ENCODE measurements at places on chromosomes 4 and X. TPM values are rescaled to one million over a fixed set of nuclear protein-coding genes. Genes with fewer than 3 reads are reported as not detected.

The SYTL4 gene
- total RNA-seq = 5.9 TPM

The GNL3L gene
- 17.2 TPM for total RNA-seq

The ARHGEF38 gene
- total RNA-seq = not detected

The STOX2 gene
- 14.1 TPM for total RNA-seq

The TBC1D8B gene
- 10.0 TPM for total RNA-seq

The FSTL5 gene
- 0.13 TPM for total RNA-seq

The ARAP2 gene
- under 0.01 TPM for total RNA-seq

The CD38 gene
- 1.0 TPM for total RNA-seq
